ENCODE measurements at places on chromosomes 3 and 15.

DNA sequence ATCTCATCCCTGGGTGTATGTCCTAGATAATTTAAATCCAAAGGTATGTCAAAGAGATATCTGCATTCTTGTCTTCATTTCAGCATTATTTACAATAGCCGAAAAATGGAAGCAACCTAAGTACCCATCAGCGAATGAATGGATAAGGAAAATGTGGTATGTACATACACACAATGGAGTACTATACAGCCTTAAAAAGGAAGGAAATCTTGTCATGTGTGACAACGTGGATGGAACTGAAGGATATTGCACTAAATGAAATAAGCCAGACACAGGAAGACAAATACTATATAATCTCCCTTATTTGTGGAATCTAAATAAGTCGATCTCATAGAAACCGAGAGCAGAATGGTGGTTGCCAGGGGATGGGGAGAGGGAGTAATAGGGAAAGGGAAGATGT lies 16.8 kb upstream of the MGLL start:
- no peak for DNase-seq

DNA sequence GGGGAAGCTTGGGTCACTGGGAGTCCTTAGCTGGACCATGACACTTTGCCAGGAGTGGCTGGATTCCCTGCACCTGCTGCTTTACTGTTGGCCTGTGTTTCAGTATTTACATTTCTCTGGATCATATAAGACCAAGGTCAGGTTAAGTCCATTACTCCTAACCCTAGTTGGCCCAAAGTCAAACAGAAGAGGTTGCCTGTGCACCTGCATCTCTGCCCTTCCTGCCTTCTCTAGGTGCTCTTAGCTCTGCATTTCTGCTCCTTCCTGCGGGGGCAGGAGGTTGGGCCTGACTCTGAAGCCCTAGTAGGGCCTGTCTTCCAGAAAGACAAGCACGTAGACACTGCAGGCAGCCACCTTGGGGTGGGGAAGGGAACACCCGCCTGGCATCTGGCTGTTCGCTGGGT lies 124.3 kb downstream of the RPLP1 start:
- DNase-seq = no peak

DNA sequence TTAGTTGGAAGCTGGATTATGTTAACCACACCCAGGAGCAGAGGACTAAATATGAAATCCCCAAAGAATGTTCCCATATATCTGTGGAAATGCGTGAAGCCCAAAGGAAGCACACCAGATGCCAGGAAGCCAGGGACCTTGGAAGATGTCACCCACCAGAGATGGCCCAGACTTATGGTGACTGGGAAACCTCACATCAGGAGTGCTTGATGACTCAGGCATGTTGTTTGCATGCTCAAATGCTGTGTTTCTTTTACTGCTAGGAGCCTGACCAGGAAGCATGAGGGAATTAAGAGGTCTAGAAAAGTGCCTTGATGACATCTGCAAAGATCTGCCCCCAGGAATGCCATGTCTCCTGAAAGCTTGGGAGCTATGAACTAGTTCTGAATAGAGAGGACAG lies 109.0 kb upstream of the SLC2A2 start:
- DNase-seq = no peak

DNA sequence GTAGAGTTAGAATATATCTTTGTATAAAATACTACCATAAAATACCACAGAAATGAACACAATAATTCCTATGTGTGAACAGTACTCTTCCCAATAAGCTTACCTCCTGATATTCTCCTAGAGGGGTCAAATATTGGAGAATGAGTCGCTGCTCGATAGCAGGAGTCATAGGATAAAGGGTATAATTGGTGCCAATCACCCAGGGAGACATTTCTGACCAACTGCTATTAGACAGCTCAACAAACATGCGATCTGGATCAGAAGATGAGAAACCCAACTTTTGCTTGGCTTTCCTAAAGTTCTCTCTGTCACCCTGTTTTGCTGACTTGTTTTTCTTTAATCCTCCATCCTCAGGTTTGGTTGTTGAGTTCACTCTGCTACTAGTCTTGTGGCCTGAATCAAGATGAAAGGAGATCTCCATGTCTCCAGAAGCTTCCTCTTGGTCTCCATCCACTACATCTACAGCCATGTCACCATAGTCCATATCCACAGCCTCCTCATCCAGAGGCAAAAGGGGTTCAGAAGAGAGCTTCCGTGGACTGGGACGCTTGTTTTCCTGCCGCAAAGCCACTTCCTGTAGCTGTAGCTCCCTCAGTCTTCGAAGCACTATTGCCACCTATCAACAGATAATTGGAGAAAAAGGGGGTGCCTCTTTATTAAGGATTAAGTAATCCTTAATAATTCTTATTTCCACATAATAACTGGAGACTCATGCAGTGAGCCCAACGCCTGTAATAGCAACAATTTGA lies 50.4 kb downstream of the RBM15B start:
- no peak for DNase-seq

- no peak for DNase-seq
Observed at GRCh38 chr3:13087320-13087990, 14.2 kb upstream of the IQSEC1 start.

- DNase-seq = no peak
Observed at GRCh38 chr3:66496746-66497145, 4.1 kb downstream of the LRIG1 start.

- DNase-seq = no peak
Observed at GRCh38 chr3:42729404-42730145, 27.0 kb upstream of the HHATL start.

- DNase-seq = no peak
Observed at GRCh38 chr3:97552186-97552585, 212.4 kb upstream of the ARL6 start.

- DNase-seq = no peak
Observed at GRCh38 chr15:64092864-64093626, 593 bp downstream of the CIAO2A start.

- no peak for DNase-seq
Observed at GRCh38 chr15:29538044-29538443, 268.4 kb upstream of the NSMCE3 start.

DNA sequence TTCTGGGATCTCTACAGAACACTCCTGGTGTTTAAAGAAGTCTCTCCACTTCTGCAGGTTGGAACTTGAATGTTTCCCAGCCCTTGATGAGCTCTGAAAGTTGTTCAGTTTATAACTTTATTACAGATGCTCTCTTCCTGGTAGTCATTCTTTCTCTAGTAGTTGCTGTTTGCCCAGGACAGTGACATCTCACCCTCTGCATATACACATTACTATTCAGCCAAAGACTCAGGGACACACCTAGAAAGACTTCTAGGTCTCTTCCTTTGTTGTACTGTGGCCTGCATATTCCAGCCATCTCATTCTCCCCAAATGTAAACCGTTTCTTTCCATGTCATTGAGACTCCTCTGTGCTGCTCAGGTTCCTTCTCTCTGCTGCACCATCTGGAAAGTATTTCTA lies 76.7 kb downstream of the MITF start:
- DNase-seq = no peak

Data from AG09309 (cell line).